ENCODE measurements at places on chromosomes 2 and 18.
A peak's percentile ranks its signal among the peaks of the same experiment; 100 is the strongest.

DNA sequence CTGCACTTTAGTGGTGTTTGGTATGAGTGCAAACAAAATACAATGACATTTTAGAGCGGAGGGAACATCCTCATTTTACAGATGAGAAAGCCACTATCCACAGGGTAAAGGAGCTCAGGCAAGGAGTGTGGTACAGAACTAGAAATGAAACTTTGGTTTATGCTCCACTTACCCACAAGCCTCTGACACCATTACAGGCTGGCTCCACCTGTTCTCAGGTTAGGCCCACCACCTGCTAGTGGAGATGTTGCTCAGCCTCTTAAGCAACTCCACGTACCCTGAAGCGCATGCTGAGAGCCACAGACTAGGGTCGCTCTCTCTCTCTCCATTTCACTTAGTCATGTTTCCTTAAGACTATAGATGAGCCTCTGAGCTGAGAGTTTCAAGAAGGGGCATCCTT is 130.0 kb downstream of the MBD2 start:
- no peak for DNase-seq

DNA sequence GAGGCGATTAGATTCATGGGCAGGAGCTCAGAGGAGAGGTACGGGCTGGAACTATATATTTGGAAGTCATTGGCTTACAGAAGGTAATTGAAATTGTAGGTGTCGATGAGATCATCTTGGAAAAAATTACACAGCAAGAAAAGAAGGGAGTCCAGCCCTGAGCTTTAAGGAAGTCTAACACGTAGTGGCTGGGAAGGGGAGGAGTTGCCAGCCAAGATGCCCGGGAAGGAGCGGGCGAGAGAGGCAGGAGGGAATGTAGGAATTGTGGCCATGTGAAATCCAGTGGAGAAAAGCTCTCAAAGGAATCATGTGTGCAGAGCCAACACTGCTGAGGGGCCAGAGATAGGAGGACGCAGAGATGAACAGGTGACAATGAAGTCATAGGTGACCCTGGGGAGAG is 25.6 kb upstream of the SCYGR1 start:
- DNase-seq: no peak

GRCh38 chr2:24720310-24720709 is 72.9 kb downstream of the PTRHD1 start:
- no peak for DNase-seq

DNA sequence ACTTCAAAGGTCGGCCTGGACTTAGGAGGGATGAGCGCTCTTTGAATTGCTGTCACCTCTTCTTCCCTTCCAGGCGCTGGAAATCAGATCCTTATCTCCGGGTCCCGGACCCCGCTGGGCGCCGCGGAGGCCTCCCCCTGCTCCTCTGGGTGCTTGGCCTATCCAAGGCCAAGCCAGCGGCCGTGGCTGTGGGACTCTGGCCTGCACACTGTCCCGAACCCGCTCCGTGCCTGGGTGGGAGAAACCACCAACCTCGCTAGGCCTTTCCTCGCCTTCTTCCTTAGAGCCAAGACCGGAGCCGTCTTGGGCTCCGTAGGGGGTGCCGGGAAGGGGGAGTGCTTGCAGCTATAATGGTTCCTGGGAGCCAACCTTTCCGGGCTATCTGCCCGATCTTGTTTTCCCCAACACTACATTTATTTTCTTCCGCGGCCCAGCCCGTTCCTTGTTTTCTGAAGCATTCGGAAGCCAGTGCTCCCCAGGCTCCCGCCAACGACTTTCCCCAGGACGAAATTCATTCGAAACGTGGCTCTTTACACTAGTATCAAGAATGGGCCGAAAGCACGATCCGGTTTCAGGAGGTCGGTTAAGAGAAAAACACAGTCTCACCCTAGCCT is 2.4 kb downstream of the OSR1 start:
- no peak for DNase-seq

DNA sequence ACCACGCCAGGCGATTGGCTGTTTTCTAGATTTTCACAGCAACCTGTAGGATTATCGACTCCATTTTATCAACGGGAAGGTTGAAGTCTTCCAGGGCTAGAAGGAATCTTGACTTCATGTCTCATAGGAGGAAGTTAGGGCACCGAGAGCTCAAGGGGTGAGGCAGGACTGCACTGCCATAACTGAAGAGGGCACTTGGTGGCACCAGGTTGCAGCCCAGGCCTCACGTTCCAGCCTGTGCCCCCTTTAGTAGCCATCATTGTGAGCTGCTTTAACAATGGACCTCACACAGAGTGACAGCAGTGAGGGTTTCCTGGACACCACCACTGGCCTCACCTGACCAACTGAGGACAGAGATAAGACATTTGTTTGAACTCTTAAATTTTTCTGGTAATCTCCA is 22.9 kb upstream of the RPL37A start:
- no peak for DNase-seq

- no peak for DNase-seq
Measured at GRCh38 chr18:22778996-22779395, 154.1 kb upstream of the RBBP8 start.

DNA sequence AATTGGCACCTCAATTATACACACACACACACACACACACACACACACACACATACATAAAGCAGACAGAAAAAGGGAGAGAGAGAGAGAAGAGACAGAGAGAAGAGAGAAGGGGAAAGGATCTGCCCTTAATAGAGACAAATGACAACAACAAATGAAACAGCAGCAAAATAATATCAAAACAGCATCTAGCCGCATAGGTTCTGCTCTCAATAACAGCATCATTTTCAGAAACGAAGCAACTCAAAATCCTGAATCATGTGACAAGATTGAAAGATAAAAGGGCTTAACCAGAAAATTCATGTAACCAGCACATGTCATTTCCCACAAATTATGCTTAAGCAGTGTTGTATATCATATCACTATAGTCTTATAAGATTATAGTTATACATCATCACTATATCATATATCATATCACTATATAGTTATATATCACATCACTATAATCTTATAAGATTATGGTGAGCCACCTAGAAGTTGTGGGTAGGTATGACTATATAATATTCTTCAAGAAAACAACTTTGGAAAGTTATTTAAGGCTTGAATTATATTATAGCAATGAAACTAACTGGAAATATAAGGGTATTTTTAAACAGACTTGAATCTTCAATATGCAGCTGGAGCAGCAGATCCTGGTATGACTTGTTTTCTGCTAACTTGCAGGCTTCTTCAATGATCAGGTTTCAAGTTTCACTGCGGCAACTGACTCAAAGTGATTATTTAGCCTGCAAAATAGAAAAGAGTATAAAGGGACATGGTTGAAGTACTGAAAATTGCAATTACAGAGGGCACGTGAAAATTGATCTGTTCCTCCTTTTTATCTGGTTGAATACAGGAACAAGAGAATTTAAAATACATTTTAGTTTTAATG is 16.1 kb upstream of the VPS54 start:
- DNase-seq: peak; percentile 30

GRCh38 chr2:233556881-233557736 is 9.5 kb downstream of the USP40 start:
- no peak for DNase-seq
